ENCODE measurements at places on chromosomes 5 and 9. TPM values are rescaled to one million over a fixed set of nuclear protein-coding genes. Genes with fewer than 3 reads are reported as not detected.
A peak's percentile ranks its signal among the peaks of the same experiment; 100 is the strongest.

Gene COL23A1
- 0.19 TPM for total RNA-seq

- no peak for DNase-seq
These were observed 442.0 kb upstream of the MEF2C start for GRCh38 chr5:89324990-89325389.

Gene PTGDS
- total RNA-seq, result 4.4 TPM

DNA sequence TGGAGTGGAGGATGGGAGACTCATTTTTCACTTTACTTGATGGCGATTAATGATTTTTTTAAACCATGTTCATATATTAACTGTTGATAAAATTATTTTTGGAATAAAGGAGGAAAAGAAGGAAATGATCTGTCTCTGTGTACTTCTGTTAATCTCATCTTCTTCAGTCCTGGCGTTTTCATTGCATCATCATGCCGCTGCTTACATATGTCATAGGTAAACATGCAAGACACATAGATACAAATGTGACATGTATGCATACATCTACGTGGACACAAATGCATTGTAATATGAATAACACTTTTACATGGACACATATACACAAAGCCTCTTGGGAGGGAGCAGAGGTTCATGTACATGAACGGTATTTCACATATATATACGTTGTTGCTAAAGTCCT lies 10.0 kb downstream of the TMEM174 start:
- peak; percentile 5 for DNase-seq

DNA sequence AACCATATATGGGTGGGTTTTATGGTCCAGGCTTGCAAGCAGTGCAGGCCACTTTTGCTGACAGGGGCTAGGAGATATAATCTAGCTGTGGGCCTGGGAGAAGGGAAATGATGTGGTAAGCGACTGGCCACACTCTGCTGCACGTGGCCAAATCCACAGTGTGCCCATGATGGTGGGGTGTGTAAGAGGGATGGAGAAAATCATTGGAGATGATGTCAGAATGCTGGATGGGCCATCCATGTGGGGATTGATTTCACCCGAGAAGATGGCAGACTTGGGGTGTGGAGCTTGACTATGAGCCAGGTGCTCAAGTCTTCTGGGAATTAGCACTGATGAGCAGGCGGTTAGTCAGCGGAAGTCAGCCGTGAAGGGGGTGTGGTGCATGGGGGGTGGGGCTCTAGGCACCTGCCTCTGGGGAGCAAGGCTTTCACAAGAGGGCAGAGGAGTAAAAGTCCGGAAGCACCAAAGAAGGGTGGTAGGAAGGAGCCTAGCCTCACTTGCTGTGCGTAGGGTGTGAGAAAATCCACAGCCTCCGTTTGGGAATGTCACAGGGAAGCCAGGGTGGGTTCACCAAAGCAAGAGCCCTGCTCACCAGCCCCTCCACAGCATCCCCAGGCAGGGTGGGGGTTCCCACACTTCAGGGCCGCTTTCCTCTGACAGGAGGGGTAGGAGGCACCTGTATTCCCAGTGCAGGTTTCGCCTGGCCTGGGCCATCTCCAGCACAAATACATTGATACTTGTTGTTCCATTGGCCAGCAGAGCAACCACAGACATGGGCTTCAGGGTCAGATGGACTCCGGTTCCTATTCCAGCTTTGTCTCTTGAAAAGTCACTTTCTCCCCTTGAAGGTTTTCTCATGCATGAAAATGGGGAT lies 44.5 kb upstream of the ANGPTL2 start:
- DNase-seq, result no peak

GRCh38 chr5:76153271-76153670 lies 70.1 kb downstream of the SV2C start:
- no peak for DNase-seq

Gene BTNL3
- total RNA-seq, result not detected

Gene DOCK8
- 174 TPM for total RNA-seq

DNA sequence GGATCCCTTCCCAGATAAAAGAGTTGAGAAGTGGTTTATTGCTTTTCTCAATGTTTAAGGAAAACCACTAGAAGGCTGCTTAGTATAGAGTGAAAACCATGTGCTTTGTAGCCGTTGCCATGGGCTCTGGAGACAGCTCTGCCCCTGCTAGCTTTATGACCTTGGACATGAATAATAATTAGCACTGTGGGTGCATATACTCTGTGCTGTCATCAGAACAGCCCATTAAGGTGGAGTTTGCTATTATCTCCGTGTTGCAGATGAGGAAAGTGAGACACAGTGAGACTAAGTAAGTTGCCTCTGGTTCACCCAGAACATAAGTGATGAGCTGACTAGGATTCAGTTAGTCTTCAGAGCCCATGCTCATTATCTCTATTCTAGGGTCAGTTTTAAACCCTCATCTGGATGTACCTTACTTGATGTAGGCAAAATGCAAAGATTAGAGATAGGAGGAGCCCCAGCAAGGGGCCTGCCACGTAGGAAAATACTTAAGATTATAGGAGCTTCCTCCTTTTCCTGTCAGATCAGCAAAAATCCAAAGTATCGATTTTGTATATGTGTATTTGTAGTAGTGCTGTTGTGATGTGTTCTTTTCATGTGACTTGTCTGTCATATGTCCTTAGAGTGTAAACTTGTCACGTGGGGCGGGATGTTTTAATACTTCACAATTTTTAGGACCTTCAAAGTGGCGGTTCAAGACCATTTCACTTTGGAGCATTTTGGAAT lies 102.5 kb downstream of the TLE4 start:
- no peak for DNase-seq

Gene SPINK4
- not detected for total RNA-seq

GRCh38 chr5:143826951-143827444 lies 15.0 kb downstream of the HMHB1 start:
- DNase-seq, result no peak

GRCh38 chr9:3520564-3520963 lies 5.2 kb downstream of the RFX3 start:
- no peak for DNase-seq

Gene LCN9
- not detected for total RNA-seq

GRCh38 chr5:3139499-3139931 lies 388.0 kb upstream of the IRX2 start:
- no peak for DNase-seq

Gene F12
- 0.45 TPM for total RNA-seq

DNA sequence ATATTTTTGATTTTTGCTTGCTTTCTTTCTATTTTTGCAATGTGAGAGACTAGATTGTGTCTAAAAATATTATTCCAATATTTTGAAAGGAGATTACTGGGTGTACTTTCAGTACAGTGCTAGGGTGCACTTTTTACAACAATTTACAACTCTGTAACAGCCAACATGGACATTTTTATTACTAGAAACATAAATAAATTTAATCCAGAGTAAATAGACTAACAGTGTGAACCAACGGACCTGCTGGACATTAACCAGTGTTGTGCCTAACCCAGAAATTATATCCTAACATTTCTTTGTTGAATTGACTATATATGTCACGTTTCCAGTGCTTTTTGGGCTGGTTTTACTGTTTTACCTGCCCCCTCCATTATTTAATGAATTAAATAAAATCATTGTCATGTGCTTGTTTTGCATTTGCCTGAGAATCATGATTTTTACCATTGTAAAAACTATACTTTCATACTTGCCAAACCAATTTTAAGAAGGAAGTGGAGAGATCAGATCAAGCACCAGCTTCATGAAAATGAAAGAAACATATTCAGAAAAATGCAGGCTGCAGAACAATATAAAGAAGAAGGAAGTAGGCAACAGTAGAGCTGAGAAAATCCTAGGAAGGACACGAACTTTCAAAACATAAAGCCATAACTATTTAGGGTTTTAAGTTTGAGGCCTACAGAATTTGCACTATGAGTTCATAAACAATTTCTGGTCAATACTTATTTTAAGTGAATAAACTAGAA lies 400.8 kb upstream of the PIK3R1 start:
- no peak for DNase-seq

Gene ENG
- 12.7 TPM for total RNA-seq

- DNase-seq, result no peak
These were observed 261.5 kb downstream of the NSG2 start for GRCh38 chr5:174307031-174307408.

DNA sequence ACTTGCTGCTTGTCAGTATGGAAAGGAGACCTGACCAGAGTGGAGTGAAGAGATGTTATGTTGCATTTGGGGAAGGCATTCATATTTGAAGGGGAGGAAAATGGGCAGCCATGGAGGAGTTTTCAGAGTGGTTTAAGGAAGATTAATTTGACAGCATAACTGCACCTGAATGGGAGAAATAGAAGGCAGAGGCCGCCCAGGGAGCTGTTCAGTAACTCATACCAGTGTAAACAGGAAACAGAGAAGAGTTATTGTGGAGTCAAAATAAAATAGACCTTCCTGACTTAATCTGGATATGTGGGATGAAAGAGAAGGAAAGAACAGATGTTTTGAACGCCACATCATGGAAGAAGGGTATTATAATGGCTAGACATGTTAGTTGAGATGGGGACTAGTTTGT lies 13.4 kb downstream of the SLC44A1 start:
- no peak for DNase-seq

DNA sequence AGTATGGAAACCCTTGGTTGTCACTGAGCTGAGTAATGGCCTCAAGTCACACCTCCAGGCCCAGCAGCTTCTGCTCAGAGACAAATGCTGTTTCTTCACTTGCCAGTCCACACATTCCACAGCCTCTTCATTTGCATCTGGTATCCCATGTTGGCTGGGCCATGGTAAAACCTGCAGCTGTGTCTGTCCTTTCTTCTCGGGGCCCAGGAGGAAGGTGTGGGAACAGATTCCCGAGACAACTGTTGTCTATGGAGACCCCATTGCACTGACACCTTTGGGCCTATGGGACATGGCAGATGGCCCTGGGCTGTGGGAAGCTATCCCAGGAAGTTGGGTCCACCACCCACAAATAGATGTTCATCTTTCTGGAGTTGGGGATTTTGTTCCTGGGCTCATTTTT lies 85.1 kb downstream of the MACROH2A1 start:
- no peak for DNase-seq

- no peak for DNase-seq
These were observed 270.8 kb downstream of the KDM4C start for GRCh38 chr9:7028591-7028990.

Gene RANBP17
- total RNA-seq, result 8.3 TPM

GRCh38 chr9:36868586-36869282 lies 165.3 kb downstream of the PAX5 start:
- DNase-seq, result peak; percentile 53

Gene SPACA9
- 0.71 TPM for total RNA-seq

GRCh38 chr9:1018121-1018520 lies 32.0 kb upstream of the DMRT2 start:
- no peak for DNase-seq

GRCh38 chr5:137263371-137264005 lies 235.6 kb downstream of the SPOCK1 start:
- no peak for DNase-seq

- no peak for DNase-seq
These were observed 351 bp downstream of the TRIO start for GRCh38 chr5:14143546-14143840.

DNA sequence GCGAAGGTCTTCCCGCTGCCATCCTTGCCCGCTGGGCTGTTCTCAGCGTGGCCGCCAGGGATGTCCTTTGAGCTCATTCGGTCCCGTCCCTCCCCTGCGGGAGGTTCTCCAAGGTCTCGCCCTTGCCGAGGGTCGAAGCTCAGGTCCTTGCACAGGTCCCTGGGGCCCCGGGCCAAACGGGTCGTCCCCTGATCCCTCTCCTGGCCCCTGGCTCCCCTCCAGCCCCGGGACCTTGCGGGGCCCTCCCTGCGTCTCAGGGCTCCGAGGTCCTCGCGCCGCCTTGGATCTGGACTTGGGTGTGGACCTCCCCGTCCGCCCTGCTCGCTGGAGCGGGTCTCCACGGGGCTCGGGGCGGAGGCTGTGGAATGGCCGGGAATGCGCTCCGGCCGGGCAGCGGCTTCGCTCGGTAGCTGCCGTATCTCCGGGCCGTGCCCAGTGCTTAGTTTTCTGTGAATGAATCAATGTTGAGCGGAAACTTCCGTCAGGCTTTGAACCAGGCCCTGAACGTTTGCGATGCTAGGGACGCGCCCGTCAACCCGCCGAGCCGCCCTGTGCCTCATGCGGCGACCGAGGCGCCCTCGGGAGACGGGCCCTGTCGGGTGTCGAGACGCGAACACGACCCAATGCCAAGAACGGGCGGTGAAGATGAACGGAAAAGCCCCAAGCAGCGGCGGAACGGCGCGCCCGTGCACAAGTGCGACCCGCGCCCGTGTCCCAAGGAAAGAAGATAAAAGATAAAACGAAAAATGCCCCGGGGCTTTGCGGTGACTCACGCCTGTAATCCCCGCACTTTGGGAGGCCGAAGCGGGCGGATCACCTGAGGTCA lies 780 bp downstream of the RNU6ATAC start:
- DNase-seq, result peak; percentile 75

Gene IFNA13
- not detected for total RNA-seq

Gene QRFP
- total RNA-seq, result not detected

DNA sequence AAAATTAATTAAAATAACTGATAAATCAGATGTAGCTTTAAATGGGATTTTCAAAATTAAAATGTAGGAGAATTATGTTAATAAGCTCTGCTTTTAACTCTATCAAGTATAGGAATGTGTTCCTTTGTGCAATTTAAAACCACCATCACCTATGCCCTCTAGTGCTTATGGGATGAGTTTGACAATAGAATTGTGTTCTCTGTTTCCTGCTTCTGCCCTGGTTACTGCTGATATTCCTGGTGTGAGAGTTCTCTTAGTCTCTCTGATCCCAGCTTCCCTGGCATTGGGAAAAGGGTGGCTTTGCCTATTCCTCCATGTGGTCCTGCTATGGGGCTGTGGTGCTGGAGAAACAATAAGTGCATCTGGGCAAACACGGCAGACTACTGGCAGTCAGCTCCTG lies 8.1 kb downstream of the LRRTM2 start:
- no peak for DNase-seq

GRCh38 chr5:91189480-91190313 lies 193.4 kb downstream of the ARRDC3 start:
- no peak for DNase-seq

GRCh38 chr9:136201609-136202453 lies 3.1 kb downstream of the LHX3 start:
- DNase-seq, result no peak

- no peak for DNase-seq
These were observed 284.5 kb upstream of the POU5F2 start for GRCh38 chr5:94025788-94026473.

GRCh38 chr5:57103317-57103907 lies 70.4 kb upstream of the GPBP1 start:
- no peak for DNase-seq

- DNase-seq, result no peak
These were observed 164.7 kb upstream of the PTGER4 start for GRCh38 chr5:40514976-40515375.

Gene PRRT1B
- total RNA-seq, result not detected

DNA sequence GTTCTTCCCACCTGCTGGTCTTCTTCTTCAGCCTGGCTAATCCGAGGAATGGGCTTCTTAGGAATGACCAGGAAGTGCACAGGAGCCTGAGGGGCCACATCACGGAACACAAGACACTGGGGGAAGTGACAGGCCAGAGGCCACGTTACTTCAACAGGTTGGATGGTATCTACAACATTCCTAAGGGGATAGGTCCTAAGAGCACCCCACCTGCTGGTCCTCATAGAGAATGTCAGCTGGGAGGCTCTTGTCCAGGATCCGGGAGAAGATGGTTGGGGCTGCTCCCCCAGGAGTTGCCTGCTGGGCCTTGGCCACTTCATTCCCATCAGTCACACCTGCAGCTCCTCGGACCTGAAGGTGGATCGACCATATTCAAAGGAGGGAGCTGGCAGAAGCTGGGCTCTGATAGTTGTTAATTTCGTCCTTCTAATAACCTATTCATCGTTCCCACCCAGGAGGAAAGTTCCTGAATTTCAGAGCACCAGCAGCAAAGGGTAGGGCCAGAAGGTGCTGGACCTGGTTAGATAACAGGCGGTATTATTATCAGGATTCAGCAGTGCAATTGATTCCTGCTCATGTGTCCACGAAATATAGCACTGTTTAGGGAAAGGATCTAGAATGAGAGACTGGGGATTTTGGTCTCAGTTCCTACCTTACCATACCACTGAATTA lies 1.3 kb downstream of the HINT2 start:
- no peak for DNase-seq
